ENCODE measurements at places on chromosomes 1 and 21.

GRCh38 chr21:21690068-21690665 lies 692.0 kb downstream of the NCAM2 start:
- no peak for DNase-seq

DNA sequence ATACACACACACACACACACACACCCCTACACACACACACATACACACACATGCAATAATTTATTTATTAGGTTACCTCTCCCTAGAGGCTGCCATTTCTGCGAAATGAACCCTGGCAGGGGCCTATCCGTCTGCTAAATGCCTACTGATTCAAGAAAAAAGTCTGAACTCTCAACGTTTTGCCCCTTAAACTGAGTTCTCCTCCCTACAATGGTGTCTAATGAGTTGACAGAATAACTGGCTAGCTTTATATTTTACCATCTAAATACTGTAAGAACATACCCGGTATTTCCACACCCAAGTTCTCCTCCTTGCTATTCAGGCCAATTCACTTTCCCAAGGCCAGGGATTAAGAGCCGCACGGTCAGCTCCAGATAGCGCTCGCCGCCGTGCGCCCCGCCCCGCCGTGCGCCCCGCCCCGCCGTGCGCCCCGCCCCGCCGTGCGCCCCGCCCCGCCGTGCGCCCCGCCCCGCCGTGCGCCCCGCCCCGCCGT lies 339 bp upstream of the RNPC3 start:
- no peak for DNase-seq

DNA sequence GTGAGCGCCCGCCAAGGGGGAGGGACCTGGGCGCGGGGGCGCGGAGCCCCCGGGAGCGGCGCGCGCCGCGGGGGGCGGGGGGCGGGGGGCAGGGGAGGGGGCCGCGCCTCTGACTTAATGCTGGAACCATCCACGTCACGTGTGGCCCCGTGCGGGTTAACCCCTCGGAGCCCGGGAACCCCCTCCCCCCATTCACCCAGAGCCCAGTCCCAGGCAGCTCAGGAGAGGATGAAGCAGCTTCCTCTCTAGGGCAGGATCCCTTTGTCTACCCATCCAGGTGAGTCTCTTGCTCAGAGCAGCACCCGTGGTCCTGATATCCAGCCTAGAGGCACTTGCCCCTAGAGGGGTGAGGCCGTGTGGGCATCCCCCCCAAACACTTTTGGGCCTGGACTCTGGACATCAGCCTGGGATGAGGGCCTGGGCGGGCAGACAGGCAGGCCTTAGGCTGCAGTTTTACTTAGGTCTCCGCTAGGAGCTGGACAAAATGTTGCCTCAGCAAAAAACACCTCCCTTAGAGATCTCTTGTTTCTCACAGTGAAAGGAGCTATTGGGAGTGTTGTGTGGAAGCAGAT lies at the start of gene ALX3:
ALX3 (minus strand) TSS at position 2 of the 572 bp plus-strand sequence. CDS start 60 bp downstream, outside the sequence.
- no peak for DNase-seq

DNA sequence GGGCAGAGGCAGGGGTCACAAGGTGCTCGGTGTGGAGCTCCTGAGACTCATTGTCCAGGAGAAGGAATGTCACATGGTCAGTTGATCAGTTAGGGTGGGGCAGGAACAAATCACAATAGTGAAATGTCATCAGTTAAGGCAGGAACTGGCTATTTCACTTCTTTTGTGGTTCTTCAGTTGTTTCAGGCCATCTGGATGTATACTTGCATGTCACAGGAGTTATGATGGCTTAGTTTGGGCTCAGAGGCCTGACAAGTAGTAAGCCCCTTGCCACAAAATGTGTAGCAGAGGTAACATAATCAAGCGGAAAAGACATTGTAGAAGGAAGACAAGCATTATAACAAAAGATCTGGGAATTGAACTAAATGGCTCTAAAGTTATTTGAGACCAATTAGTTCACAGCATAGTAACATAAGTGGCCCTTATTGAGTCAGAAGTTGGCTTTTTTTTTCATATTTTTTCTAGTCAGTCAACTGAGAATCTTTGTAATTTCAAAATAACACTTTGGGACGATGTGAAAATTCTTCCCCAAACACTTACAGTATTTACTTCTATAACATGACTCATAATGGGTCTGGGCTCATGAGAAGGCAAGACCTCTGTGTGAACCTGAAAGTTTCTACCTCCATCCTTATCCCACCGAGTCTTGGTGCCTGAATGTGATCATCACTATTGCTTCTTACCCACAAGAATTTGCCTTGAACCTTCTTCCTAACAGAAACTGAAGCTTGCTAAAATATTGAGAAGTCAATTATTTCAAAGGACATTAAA lies 137.0 kb upstream of the DPT start:
- DNase-seq: no peak

DNA sequence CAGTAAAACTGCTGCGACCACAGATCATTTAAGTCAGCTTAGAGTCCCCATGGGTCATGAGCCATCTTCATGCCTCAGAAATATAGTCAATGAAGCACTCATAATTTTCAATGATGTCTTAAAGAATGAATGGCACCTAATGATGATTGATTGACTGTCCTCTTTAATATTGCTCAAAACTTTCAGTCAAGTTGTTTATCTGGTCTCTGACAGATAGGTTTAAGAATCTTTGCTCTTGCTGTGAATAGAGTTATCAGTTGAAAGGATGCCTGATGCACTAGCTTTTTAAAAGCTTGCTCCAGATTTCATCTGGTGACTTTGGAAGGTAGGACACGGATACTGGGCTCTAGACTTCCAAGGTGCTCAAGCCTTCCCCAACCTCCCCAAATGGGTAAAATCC lies 45.1 kb downstream of the COLGALT2 start:
- DNase-seq: no peak

GRCh38 chr1:189305279-189305678 lies 1172.4 kb downstream of the BRINP3 start:
- no peak for DNase-seq

- DNase-seq: no peak
These were observed 19.0 kb upstream of the C1orf174 start for GRCh38 chr1:3918966-3919611.

DNA sequence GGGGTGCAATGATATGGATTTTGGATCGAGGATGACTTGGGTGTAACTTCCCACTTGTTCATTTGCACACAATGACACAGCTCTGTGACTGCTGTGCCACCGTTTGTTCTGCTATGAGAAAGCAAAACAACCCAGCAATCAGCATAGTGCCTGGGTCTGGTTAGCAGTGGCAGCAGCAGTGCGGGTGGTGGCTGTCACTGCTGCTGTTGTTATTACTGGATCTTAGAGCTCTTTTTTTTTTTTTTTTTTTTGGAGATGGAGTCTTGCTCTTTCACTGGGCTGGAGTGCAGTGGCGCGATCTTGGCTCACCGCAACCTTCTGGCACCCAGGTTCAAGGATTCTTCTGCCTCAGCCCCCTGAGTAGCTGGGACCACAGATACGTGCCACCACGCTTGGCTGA lies 56.9 kb downstream of the TBCE start:
- DNase-seq: no peak

DNA sequence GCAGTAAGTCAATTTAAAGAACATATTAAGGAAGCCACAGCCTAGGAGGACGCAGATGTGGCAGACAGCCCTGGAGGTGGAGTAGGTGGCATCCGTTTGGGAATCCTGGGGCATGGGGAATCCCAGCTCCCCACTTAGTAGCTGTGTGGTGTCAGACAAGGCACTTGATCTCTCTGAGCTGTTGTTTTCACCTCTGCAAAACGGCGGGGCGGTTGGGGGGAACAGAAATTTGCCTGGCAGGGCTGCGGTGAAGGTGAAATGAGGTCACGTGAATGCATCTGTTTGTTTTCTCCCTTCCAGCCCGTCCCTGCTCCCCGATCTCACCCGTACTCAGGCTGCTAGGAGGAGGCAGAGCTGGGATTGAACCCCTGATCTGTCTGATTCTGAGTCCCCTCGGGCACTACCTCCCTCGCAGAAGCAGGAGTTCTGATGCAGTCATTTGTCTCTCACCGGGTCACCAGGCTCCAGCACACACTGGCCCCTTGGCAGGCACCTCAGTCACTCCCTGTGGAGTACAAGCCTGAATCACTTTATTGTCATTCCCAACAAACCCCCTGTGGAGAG lies 2.2 kb upstream of the LAPTM5 start:
- no peak for DNase-seq

GRCh38 chr1:189351960-189352359 lies 1125.7 kb downstream of the BRINP3 start:
- DNase-seq: no peak

- DNase-seq: no peak
These were observed 4.9 kb upstream of the NUCKS1 start for GRCh38 chr1:205754857-205755256.

GRCh38 chr1:84704872-84705417 lies 14.7 kb upstream of the SSX2IP start:
- no peak for DNase-seq

DNA sequence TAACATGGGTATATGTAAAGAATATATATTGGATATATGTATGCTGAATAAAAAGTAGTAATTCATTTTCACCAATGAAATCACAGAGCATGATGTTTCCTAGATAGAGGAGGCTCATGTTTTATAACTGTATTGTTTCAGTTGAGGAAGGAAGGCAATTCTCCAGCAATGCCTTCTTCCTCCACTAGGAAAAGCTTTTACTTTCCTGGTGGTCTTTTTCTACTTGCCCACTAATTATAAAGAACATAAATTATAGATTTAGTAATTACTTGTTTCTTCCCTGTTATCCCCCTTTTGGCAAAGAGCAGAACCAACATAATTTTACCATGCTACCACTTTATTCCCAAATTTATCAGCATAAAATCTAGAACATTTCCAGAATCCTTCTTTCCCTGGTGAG lies 159.0 kb downstream of the PLA2G4A start:
- no peak for DNase-seq

DNA sequence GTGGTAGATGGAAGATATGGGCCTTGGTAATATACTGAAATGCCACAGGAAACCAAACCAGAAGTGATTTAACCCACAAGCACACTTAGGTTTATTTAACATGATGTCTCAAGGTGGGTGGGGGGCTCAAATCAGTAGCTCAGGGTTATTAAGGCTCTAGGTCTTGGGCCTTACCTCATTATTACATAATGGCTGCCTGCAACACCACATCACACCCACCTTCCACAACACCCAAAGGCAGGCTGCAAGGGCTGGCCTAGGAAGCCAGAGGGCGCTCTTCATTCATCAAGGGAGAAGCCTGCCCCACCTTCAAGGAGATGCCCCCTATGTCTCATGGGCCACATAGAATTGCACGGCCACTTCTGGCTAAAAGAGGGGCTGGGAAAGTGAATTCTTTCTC lies 6.0 kb downstream of the TFF1 start:
- DNase-seq: no peak

- no peak for DNase-seq
These were observed 121.0 kb downstream of the ATP5PO start for GRCh38 chr21:33794596-33794995.

DNA sequence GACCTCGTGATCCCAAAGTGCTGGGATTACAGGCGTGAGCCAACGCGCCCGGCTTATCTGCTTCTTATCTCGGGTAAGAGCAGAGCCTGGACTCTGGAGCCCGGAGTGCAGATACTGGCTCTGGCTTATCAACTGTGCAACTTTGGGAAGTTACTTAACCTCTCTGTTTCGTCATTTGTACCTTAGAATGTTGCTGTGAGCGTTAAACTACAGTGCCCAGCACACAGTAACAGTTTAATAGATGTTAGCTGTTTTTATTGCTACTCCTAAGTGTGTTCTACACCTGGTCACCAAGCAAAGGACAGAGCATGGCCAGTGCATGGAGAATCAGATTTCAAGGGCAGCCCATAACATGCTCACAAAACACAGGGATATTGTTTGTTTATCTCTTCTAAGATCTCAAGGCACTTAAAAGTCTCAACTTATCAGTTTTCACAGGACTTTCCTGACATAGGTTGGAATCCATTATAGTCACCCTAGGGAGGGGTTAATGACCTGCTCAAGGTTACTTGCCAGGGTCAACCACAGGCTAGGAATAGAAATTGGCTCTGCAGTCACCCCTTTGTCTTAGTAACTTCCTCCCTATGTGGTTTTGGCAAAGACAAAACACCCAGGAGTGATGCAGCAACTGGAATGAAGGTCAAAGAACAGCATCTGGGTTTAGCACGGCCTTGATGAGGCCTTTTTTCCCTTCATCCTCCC lies 22.5 kb upstream of the SRP9 start:
- DNase-seq: no peak

DNA sequence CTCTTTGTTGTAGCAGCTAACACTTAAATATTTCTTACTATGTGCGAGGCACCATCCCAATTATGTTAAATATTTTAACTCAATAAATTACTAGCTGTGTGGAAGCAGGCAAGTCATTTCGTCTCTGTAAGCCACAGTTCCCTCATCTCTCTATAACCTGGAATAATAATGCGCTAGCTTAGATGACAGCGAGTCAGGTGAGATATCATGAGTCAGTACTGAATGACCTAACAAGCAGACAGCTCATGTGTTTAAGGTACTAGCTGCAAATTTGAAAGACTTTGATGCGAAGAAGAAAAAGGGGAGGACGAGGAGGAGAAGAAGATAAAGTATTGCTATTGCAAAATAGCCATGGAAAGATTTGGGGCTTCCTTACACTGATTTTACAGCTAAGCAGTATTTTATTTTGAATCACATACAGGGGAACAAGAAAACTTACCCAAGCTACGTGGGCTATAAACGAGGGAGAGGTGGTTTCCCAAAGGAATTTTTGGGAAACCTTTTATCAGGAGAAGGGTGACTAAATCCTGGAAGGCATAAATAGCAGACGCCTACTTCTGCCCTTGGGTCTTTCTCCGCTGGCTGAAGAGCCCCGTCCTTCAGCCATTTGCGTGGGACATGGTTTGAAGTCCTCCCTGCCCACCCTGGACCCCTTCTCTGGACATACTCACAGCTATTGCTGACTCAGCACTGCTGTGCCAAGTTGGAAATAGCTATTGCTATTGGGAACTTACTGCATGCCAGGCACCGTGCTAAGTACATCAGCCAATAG lies 8.9 kb downstream of the CITED4 start:
- no peak for DNase-seq

DNA sequence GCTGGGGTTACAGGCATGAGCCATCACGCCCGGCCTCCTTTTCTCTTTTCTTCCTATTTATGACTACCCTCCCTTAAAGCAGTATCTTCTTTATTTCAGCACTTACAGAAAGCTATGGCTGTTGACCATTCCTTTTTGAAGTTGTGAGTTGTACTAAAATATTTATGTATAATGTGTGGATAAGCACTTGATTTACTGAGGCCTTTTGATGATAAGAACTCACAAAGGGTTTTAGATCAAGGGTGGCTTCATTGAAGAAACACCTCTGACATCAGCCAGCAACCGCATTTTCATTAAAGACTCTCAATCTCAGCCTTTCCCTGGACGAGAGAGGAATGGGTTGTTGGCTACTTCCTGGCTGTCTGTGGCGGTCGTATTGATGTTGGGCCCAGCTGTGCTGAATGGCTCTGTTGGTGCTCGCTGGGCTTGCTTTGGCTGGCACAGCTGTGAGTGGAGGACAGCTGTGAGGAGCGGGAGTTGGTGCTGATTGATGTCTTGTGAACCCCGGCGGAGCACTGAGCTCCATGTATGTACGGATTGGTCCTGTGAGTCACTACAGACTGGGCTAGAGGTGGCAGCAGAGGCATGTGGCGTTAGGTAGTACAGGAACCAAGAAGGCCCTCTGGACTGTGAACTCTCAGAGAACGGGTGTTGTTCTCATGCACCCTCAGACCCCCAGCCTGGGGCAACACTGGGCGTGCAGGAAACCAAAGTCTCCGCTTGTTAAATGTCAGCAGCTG lies 208.8 kb downstream of the KIF26B start:
- no peak for DNase-seq

- no peak for DNase-seq
These were observed 31.1 kb upstream of the LRRN2 start for GRCh38 chr1:204716660-204717059.

- DNase-seq: no peak
These were observed 21.3 kb upstream of the ATF3 start for GRCh38 chr1:212587016-212587887.
